ENCODE measurements at places on chromosomes 5 and 9.

- DNase-seq, result no peak
These were observed 28.4 kb upstream of the SUSD1 start for GRCh38 chr9:112203536-112203935.

GRCh38 chr9:129416821-129417539, 203.9 kb downstream of the C9orf50 start:
- DNase-seq, result no peak

GRCh38 chr5:54224103-54224826, 86.1 kb downstream of the ARL15 start:
- DNase-seq, result no peak

DNA sequence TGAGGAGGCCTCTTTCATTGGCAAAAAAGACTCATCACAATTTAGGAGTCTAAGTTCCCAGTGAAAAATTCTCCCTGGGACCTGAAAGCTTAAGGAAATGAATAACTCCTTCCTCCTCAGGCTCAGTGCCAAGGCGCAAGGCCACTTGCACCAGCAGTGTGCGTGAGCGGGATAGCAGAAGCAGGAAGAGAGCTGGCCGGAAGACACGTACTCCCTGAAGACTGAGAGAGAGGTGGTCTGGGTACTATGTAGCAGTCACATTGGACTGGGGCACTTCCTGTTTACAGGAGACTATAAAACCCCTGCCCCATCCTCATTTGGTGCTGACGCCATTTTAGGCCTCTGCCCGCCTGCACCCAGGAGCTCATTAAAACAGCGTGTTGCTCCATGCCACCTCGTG, 66.3 kb upstream of the IL33 start:
- no peak for DNase-seq

- DNase-seq, result no peak
These were observed 12.4 kb downstream of the IFNA1 start for GRCh38 chr9:21452681-21453080.

- DNase-seq, result no peak
These were observed 59.4 kb downstream of the TMOD1 start for GRCh38 chr9:97560851-97561250.

GRCh38 chr9:16063241-16063591, 510.4 kb downstream of the CCDC171 start:
- no peak for DNase-seq

GRCh38 chr9:126507318-126508109, 106.2 kb upstream of the LMX1B start:
- no peak for DNase-seq

GRCh38 chr9:112620388-112620787, 97.5 kb downstream of the INIP start:
- DNase-seq, result no peak

DNA sequence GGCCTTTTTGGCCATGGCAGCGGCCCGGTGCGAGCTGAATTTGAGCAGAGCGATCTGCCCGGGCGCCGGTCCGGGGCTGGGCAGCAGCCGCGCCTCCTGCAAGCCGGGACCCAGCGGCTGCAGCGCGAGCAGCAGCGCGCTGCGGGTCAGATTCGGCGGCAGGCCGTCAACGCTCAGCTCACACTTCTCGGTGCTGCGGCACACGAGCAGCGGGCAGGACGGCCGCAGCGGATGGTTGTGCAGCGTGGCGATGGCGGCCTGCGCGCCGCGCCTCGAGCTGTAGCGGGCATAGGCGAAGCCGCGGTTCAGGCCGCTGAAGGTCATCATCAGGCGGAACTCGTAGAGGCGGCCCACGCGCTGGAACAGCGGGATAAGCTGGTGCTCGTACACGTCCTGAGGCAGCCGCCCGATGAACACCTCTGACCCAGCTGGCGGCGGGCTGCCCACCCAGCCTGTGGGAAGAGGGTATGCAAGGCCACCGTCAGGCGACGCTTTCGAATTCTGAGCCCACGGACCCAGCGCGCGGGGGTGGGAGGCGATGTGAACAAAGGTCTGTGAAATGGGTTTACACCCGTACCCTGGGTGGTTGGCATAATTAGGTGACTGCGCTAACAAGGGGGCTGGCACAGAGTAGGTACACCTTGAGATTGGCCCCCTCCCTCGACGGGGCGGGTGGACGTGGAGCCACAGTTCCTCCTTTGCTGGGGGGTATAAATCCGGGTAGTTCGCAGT, 755 bp downstream of the DND1 start:
- no peak for DNase-seq

- DNase-seq, result no peak
These were observed 554.8 kb downstream of the BNC2 start for GRCh38 chr9:16315720-16316119.

DNA sequence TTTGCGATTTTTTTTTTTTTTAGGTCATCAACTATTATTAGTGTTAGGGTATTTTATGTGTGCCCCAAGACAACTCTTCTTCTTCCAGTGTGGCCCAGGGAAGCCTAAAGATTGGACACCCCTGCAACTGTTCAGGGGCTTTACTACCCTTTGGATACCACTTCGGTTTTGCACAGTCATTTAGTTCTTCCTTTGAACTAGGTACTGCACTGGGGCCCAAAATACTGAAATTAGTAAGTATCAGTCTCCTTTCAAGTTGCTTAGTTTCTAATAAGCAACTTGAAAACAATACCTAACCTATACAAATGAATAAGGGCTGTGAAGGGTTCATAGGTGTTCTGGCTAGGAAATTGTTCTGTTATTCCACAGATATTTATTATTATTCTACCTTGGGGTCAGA, 45.3 kb downstream of the CWC27 start:
- DNase-seq, result no peak

GRCh38 chr5:109907189-109907588, 217.5 kb downstream of the MAN2A1 start:
- peak; percentile 19 for DNase-seq

GRCh38 chr9:134776080-134776796, 104.4 kb upstream of the FCN2 start:
- no peak for DNase-seq

GRCh38 chr5:69231851-69232250, 2.8 kb upstream of the CDK7 start:
- no peak for DNase-seq

DNA sequence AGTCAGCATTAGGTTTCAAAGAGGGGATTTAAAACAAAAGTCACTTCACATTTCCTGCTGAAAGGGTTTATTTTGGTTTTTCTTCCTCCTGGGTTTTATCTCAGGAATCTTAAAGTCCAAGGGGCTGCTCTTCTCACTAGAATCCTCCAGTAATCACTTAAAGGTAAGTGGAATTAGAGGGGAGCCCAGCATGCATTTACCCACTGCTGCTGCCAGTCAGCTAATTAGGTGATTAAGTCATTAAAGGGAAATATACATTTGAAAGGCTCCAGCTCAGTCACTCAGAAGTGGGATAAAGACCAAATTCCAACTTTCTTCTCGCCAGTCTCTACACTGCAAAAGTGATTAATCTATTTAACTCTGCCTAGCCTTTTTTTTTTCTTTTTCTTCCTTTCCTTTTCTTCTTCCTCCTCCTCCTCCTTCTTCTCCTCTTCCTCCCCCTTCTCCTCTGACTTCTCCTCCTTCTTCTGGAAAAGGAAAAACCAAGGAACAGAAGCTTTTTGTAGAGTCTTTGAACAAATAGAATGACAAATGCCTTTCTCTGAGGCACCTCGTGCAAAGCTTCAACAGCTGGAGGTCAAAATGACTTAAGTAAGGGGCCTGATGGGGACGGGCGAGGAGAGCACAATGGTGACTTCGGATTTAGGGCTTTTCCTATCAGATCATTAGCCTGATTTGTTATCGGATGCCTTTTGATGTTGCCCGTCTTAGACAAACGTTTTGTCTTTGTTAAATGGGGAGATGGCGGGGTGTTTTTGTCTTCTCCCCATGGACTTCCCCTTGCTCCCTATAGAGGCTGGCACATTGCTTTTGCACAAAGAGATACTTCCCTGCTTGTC, 617.6 kb downstream of the IRX1 start:
- no peak for DNase-seq

DNA sequence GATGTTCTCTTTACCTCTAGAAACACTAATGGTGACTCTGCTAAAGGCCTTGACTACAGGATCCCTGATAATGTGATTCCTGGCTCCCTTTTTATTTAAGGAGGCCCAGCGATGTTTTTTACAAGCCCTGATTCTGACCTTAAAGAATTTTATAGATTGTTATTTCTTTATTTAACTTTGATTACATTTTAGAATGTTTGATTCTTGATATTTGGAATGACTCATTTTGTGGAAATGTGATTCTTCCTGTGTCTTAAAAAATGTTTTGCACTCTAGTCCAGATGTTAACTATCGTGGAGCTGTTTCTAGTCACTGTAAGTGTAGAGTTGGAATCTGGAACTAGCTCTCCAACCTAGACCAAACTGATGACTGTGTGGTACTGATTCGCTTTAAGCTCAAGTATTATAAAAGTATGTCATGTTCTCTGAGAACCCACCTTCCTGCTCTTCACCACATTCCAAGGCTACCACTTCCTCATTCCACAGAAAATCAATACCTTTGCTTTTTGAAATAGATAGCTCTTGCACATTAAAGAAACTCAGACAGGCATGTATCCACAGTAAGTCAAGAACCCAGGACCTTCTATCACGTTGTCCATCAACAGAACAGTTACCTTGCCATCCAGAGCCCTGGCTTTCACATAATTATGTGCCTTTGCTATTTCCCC, 65.2 kb downstream of the JMY start:
- no peak for DNase-seq

GRCh38 chr9:130689937-130690700, 3.5 kb upstream of the EXOSC2 start:
- DNase-seq, result peak; percentile 15

GRCh38 chr5:29262339-29263123, 1931.0 kb upstream of the CDH6 start:
- DNase-seq, result no peak

- DNase-seq, result no peak
These were observed 2.5 kb upstream of the PIP5K1B start for GRCh38 chr9:68702493-68702892.

GRCh38 chr5:115165790-115166189, 3.9 kb downstream of the TRIM36 start:
- DNase-seq, result no peak

GRCh38 chr5:60340326-60340725, 359.6 kb downstream of the DEPDC1B start:
- DNase-seq, result no peak

GRCh38 chr9:22381170-22381569, 65.5 kb upstream of the DMRTA1 start:
- DNase-seq, result no peak

DNA sequence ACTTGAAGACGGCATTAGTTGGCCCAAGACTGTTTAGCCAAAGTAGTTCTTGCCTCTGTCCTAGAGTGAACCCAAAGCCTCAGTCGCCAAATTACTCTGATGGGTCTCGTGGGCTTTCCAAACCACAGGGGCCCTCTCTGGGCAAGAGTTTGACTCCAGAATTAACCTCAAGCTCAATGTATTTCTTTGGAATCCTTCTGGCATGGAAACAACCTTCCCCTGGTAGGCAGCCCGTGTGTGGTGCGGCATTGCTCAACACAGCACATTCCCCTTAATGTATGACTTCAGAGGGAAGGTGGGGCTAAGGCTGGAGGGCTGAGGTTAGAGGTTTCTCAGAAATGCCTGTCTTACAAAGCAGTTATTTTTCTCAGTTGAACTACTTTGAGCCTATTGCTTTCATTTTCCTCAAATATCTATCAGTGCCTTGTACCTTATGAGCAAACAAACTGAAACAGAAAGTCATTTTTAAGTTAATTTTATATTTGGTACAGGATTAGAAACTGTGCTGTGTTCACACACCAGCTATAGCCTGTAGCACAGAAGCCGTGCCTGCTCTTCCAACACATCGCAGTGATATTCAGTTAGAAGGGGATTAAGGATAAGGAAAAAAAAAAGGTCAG, 123.9 kb upstream of the HAPLN1 start:
- DNase-seq, result no peak

- DNase-seq, result no peak
These were observed 227.6 kb upstream of the IRX4 start for GRCh38 chr5:2110137-2110933.

- no peak for DNase-seq
These were observed 198.3 kb downstream of the KCTD16 start for GRCh38 chr5:144369006-144369405.

GRCh38 chr9:70421272-70422180, 7.1 kb upstream of the KLF9 start:
- DNase-seq, result peak; percentile 35

All from anterior cingulate cortex (tissue), 58 donors.